ENCODE measurements at places on chromosomes 1 and 21. TPM values are rescaled to one million over a fixed set of nuclear protein-coding genes. Genes with fewer than 3 reads are reported as not detected.
A peak's percentile ranks its signal among the peaks of the same experiment; 100 is the strongest.

GRCh38 chr1:57137980-57138379, 172.2 kb upstream of the C8B start:
- no peak for DNase-seq
- H3K27ac ChIP-seq, result no peak overlapping the region
- H3K27me3 ChIP-seq, result no peaks in the 10 kb centered on the region
- no peaks in the 10 kb centered on the region for H3K36me3 ChIP-seq

DNA sequence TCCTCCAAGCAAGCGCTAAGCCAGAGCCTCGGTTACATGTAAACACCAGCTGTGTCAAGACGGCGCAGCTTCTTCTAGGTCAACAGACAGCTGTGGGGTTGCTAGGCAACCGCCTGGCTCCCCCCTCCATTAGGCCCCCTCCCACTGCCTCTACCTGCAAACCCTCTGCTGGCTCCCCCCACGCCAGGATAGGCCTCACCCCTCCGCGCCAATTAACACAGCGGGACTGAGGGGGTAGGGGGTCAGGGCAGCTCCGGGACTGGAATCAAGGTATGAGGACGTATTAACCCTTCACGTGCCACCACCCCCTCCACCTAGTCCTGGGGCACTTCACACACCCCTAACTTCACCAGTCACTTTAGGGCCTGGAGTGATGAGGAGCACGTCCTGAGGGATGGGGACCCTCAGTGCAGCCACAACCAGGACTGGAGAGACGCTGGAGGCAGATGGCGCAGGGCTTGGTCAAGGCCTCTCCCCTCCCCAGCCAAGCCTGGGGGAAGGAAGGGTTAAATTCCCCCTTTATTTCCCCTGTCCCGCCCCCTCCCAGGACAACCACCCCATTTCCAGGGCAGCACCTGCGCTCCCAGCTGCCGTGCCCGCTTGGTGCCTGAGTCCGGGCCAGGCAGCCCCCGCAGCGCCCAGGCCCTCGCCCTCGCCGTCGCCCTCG, 37.4 kb upstream of the WASF2 start:
- H3K27ac ChIP-seq, result peak overlapping the region; percentile 91
- no peaks in the 10 kb centered on the region for H3K27me3 ChIP-seq
- H3K4me3 ChIP-seq, result peak overlapping the region; percentile 60
- no peaks in the 10 kb centered on the region for H3K36me3 ChIP-seq
- DNase-seq, result peak; percentile 79

DNA sequence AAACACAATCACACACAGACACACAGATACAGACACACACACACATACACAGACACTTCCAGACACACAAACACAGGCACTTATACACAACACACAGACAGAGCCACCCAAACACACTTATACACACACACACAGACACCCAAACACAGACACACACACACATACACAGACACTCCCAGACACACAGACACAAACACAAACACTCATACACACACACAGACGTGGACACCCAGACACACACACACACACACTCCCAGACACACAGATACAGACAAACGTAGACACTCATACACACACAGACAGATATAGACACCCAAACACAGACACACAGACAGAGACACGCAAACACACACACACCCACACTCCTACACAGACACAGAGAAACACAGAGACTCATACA, 272.1 kb downstream of the GRIK3 start:
- no peaks in the 10 kb centered on the region for H3K27me3 ChIP-seq
- no peak for DNase-seq
- H3K4me1 ChIP-seq, result no peaks in the 10 kb centered on the region
- no peak overlapping the region for H3K27ac ChIP-seq

The JTB gene
- total RNA-seq, result 60.2 TPM

The PLEKHA6 gene
- 25.0 TPM for total RNA-seq

- H3K36me3 ChIP-seq, result no peaks in the 10 kb centered on the region
- no peak for DNase-seq
- H3K4me1 ChIP-seq, result no peaks in the 10 kb centered on the region
Observed at GRCh38 chr1:157653494-157653873, 47.1 kb downstream of the FCRL3 start.

DNA sequence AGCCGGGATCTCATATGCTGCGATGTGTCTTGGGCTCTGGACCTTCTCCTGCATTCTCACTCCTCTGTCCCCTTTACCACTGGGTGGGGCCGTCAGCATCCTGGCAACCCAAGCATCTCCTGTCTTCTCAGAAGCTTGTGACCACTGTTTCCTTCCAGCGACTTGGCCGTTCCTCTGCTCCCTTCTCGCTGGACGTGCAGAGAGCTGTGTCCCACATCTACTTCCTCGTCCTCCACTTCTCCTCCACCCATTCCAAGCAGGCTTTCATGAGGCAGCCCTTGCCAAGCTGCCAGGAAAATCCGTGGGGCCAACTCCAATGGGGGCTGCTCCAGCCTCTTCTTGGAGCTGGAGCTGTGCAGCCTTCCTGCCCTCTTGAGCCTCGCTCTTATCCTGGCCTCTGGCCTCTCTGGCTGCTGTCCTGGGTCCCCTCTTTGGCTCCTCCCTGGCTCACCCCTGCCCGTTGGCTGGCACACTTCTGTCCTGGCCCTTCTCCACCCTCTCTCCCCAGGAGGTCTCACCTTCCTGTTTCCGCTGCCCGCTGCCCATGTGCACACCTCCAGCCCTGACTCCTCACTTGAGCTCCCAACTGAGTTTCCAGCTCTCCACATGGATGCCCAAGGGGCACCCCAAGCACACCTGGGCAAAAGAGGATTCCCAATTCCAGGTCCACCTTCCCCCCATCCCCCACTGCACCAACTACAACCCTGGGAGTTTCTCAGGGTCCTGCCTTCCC, 8.7 kb downstream of the FAM131C start:
- H3K27ac ChIP-seq, result no peak overlapping the region
- H3K27me3 ChIP-seq, result no peaks in the 10 kb centered on the region

- DNase-seq, result no peak
- no peak overlapping the region for H3K27ac ChIP-seq
- H3K4me1 ChIP-seq, result peaks cover 19% of the 10 kb centered on the region
- no peaks in the 10 kb centered on the region for H3K27me3 ChIP-seq
- H3K4me3 ChIP-seq, result no peak overlapping the region
Observed at GRCh38 chr1:58981392-58981791, 197.5 kb upstream of the JUN start.

- no peak for DNase-seq
- H3K36me3 ChIP-seq, result no peaks in the 10 kb centered on the region
- no peaks in the 10 kb centered on the region for H3K27me3 ChIP-seq
- H3K27ac ChIP-seq, result no peak overlapping the region
Observed at GRCh38 chr1:41810446-41810845, 108.3 kb downstream of the HIVEP3 start.
